ENCODE measurements at places on chromosomes 1 and 21. TPM values are rescaled to one million over a fixed set of nuclear protein-coding genes. Genes with fewer than 3 reads are reported as not detected.

Gene LEFTY2
- not detected for polyA plus RNA-seq

Gene CAMK2N1
- polyA plus RNA-seq = not detected

Gene GJA9
- polyA plus RNA-seq = not detected

Gene NES
- polyA plus RNA-seq = not detected

Gene ZNF593OS
- polyA plus RNA-seq = 0.96 TPM

Gene C2CD4D
- polyA plus RNA-seq = 0.22 TPM

Gene DIP2A
- polyA plus RNA-seq = 12.4 TPM

Gene KCNE2
- polyA plus RNA-seq = not detected

Gene RIMS3
- 2.4 TPM for polyA plus RNA-seq

Gene TRPM2
- polyA plus RNA-seq = 1.6 TPM

Gene RCC2
- polyA plus RNA-seq = 15.3 TPM

Gene TMEM61
- not detected for polyA plus RNA-seq

Gene ARHGAP30
- 154 TPM for polyA plus RNA-seq

Gene CLCA4
- polyA plus RNA-seq = not detected

Gene PLXNA2
- polyA plus RNA-seq = 0.60 TPM

Gene FCER1G
- 6.2 TPM for polyA plus RNA-seq

DNA sequence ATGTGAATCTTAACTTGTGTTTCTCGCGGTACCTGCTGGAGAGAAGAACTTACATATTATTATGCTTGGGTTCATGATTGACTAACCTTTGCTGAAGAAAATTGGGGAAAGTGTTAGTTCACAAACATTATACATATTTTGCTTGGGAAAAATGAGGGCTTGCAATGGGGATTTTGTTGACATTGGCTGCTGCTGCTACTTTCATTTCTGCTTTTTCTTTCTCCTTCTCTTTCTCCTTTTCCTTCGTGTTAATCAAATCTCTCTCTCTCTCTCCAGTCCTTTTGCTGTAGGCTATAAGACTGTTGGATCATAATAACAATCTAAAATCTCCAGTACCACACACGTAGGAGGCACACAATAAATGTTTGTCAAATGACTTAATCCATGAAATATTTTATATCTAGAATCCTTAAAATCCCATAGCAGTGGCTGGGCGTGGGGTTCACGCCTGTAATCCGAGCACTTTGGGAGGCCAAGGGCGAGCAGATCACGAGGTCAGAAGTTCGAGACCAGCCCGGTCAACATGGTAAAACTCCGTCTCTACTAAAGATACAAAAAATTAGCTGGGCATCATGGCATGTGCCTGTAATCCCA, 23.0 kb downstream of the IRF2BP2 start:
- H3K27me3 ChIP-seq = no peaks in the 10 kb centered on the region
- no peaks in the 10 kb centered on the region for H3K36me3 ChIP-seq
- DNase-seq = no peak
- H3K4me3 ChIP-seq = no peak overlapping the region

- DNase-seq = no peak
- no peak overlapping the region for H3K4me3 ChIP-seq
- no peak overlapping the region for H3K27ac ChIP-seq
- no peaks in the 10 kb centered on the region for H3K27me3 ChIP-seq
- H3K4me1 ChIP-seq = no peaks in the 10 kb centered on the region
Observed at GRCh38 chr1:217253351-217253750, 377.5 kb downstream of the GPATCH2 start.

- no peak overlapping the region for H3K4me3 ChIP-seq
- H3K27me3 ChIP-seq = no peaks in the 10 kb centered on the region
- DNase-seq = no peak
- H3K36me3 ChIP-seq = no peaks in the 10 kb centered on the region
Observed at GRCh38 chr1:66405061-66405460, 128.9 kb upstream of the SGIP1 start.

- H3K36me3 ChIP-seq = peaks cover 12% of the 10 kb centered on the region
- no peaks in the 10 kb centered on the region for H3K4me1 ChIP-seq
- DNase-seq = no peak
- H3K27me3 ChIP-seq = peaks cover 7% of the 10 kb centered on the region
- H3K27ac ChIP-seq = no peak overlapping the region
Observed at GRCh38 chr21:25836396-25836795, 101.6 kb downstream of the GABPA start.

DNA sequence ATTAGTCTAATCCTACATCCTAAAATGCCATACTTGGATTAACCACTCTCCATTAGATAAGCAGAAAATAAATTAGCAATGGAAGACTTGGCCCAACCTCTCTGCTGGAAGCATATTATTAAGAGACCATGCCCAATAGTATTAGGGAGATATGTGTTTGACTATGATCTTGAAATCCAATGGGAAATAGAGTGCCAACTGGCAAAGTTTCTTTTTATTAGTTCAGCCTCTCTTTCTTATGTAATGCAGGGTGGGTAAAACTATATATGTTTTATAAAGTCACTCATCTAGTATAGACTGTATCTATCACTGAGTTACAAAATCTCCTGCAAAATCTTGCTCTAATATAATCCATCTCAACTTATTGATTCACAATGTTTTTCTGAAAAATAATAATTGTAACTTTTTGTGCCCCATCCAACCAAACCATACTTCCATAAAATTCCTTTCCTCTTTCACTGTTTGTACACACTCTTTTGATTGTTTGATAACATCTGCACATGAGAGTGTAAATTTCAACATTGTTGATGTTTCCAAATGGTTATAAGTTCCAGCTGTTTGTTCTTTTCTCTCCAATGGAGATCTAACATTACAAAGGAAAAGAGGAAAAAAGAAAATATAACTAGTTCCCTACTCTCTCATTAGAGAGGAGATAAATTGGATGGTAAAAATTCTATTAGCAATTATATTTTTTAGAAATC, 408.1 kb upstream of the ADGRL2 start:
- no peak overlapping the region for H3K27ac ChIP-seq
- H3K27me3 ChIP-seq = no peaks in the 10 kb centered on the region
- DNase-seq = no peak
- H3K4me3 ChIP-seq = no peak overlapping the region
- H3K4me1 ChIP-seq = no peaks in the 10 kb centered on the region
- no peaks in the 10 kb centered on the region for H3K36me3 ChIP-seq

DNA sequence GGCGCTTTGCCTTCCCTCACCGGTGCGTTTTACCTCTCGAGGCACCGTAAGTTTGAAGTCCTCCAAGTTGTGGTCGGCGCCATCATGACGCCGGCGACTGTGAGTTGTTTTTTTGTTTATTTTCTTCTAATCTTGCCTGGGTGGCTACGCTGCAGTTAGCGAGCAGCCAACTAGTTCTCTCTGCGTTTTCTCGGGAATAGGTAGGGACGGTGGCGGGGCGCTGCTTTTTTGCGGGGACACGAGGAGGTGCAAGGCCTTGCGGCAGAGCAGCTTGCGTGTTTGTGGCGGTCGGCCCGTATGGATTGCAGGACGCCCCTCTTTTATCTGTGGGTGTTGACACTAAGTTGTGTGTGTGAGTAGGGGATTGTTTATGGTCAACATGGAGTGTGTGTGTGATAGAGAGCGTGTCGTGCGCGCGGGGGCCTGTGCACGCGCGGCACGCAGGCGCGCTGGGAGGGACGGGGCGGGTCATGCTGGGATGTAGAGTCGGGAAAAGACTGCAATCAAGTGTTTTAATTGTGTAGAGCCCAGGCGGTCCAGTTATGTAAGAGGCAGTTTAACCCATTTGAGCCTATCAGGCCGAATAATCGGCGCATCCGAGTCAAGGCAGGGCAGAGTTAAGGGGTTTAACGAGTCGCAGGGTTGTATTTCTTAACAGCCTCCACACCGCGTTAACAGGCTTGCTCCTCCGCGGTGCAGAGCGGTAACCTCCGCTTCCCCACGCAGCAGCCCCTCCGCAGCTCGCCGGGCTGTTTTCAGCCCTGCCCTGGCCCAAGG, 1.2 kb upstream of the NEGR1 start:
- H3K27me3 ChIP-seq = no peaks in the 10 kb centered on the region
- peak; percentile 23 for DNase-seq
- H3K4me3 ChIP-seq = no peak overlapping the region
- no peak overlapping the region for H3K27ac ChIP-seq

- H3K4me3 ChIP-seq = no peak overlapping the region
- H3K27ac ChIP-seq = no peak overlapping the region
- H3K27me3 ChIP-seq = no peaks in the 10 kb centered on the region
- no peaks in the 10 kb centered on the region for H3K36me3 ChIP-seq
- H3K4me1 ChIP-seq = no peaks in the 10 kb centered on the region
Observed at GRCh38 chr1:102715150-102715549, 393.2 kb downstream of the COL11A1 start.

- no peak overlapping the region for H3K27ac ChIP-seq
- H3K36me3 ChIP-seq = no peaks in the 10 kb centered on the region
- no peak overlapping the region for H3K4me3 ChIP-seq
- no peak for DNase-seq
- H3K4me1 ChIP-seq = no peaks in the 10 kb centered on the region
Observed at GRCh38 chr1:100657876-100658715, 61.4 kb upstream of the VCAM1 start.

DNA sequence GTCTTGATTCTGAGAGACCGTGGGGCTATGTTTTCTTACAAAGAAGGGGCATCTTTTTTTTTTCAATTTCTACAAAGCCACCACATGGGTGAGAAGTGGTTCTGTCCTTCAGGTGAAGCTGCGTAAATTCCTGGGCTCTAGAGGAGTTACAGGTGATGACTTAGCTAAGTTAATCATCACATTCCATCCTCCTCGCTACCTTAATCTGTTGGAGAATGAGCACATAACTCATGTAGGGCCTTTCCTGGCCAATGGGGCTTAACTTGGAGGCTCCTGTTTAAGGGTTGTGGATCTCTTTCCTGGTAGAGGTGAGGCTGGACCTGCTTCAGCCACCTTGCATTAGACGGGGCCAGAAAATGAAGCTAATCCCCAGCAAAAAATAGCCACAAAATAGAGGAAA, 19.9 kb downstream of the REG4 start:
- DNase-seq = no peak
- no peaks in the 10 kb centered on the region for H3K36me3 ChIP-seq
- H3K4me3 ChIP-seq = no peak overlapping the region
- H3K27me3 ChIP-seq = peaks cover 28% of the 10 kb centered on the region

DNA sequence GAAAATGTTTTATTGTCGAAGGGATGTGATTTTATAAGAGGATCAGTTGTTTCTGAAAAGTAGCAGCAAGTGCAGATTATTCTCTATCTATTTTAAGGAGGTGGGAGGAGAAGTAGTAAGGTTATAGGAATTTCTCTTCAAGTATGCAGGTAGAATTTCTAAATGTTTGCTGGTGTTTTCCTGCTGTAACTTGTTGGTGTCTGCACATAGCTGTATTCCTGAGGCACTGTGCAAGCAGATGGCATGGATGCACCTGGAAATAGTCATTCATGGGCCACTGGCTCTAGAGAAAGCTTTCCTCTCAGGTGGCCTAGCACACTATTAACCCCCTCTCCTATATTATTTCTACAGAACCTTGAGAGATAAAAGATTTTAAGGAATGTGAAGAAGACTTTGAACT, 30.3 kb upstream of the PODN start:
- H3K27me3 ChIP-seq = no peaks in the 10 kb centered on the region
- DNase-seq = no peak
- H3K36me3 ChIP-seq = peaks cover 16% of the 10 kb centered on the region
- no peak overlapping the region for H3K27ac ChIP-seq
- H3K4me3 ChIP-seq = no peak overlapping the region

DNA sequence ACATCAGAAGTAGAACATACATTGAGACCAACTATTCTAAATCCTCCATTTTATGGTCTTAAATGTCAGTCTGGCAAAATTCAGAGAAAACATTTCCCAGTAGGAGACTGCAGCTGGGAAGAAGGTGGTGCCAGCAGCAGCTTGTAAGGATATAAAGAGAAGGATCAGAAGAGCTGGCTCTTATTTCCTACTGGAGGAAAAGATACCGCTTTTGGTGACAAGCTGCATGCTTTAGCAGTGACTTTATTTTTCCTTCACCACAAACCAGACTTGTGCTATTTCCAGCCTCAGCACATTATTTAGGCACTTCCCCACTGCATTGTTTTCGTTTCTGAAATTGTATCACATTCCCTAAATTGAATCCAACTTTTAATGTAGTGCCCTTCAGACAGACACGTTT, 28.4 kb downstream of the RNF11 start:
- H3K27me3 ChIP-seq = no peaks in the 10 kb centered on the region
- no peak for DNase-seq
- H3K36me3 ChIP-seq = no peaks in the 10 kb centered on the region
- H3K4me1 ChIP-seq = peaks cover 43% of the 10 kb centered on the region
- no peak overlapping the region for H3K4me3 ChIP-seq

GRCh38 chr1:102853136-102853535, 255.2 kb downstream of the COL11A1 start:
- H3K36me3 ChIP-seq = no peaks in the 10 kb centered on the region
- no peak overlapping the region for H3K27ac ChIP-seq
- H3K27me3 ChIP-seq = no peaks in the 10 kb centered on the region
- no peaks in the 10 kb centered on the region for H3K4me1 ChIP-seq
- DNase-seq = no peak

DNA sequence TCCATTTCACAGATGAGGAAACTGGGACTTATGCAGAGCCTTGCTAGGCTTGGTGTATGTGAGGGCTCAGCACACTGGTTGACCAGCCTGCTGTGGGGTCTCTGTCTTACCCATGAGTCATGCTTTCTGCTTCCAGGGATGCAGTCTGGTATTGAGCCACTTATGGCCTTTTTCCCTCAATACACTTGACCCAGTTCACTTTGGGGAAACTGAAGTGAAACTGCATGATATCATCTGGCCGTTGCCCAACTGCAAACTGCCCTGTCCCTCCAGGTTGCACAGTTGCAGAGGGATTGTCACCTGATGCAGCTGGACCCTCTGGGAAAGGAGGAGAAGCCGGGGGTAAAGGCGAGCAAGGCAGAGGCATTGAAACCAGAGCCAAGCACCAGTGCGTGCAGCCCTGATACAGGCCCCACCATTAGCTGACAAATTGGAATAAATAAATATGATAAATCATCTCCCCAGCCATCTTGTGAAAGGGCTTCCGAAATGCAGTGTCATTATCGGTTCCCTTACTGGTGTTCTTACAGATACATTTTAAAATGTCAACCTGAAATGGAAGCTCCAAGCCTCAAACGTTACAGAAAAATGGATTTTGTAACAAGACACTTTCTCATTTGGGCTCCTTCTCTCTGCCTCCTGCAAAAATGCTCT, 39.3 kb upstream of the DUSP10 start:
- DNase-seq = no peak
- H3K4me3 ChIP-seq = no peak overlapping the region
- no peaks in the 10 kb centered on the region for H3K27me3 ChIP-seq
- H3K36me3 ChIP-seq = no peaks in the 10 kb centered on the region
- H3K27ac ChIP-seq = no peak overlapping the region

- H3K4me3 ChIP-seq = peak overlapping the region; percentile 58
- peak overlapping the region; percentile 95 for H3K27ac ChIP-seq
- peaks cover 3% of the 10 kb centered on the region for H3K36me3 ChIP-seq
- H3K27me3 ChIP-seq = no peaks in the 10 kb centered on the region
Observed at GRCh38 chr1:62796221-62796620, 12.3 kb downstream of the ATG4C start.

GRCh38 chr1:160206036-160206389, 829 bp downstream of the PEA15 start:
- peak overlapping the region; percentile 94 for H3K27ac ChIP-seq
- H3K4me1 ChIP-seq = peaks cover 57% of the 10 kb centered on the region
- no peaks in the 10 kb centered on the region for H3K27me3 ChIP-seq

All from naive B cell (primary cell).